ENCODE measurements at places on chromosomes 12 and 14.

- DNase-seq: no peak
Observed at GRCh38 chr12:59408431-59408830, 187.4 kb upstream of the SLC16A7 start.

DNA sequence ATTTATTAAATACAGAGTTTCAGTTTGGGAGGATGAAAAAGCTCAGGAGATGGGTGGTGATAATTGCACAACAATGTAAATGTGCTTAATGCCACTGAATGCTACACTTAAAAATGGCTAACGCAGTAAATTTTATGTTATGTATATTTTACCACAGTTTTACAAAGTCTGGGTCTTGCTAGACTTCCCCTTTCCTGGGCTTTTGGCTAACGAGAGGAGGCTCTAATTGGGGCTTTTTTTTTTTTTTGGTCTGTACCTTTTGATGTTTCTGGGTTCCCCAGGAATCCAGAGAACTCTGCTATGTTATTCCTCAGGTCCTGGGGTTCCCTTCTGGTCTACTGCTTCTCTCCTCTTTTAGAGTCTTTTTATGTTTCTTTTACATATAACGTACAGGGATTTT is 355.5 kb downstream of the CACNA1C start:
- no peak for DNase-seq

DNA sequence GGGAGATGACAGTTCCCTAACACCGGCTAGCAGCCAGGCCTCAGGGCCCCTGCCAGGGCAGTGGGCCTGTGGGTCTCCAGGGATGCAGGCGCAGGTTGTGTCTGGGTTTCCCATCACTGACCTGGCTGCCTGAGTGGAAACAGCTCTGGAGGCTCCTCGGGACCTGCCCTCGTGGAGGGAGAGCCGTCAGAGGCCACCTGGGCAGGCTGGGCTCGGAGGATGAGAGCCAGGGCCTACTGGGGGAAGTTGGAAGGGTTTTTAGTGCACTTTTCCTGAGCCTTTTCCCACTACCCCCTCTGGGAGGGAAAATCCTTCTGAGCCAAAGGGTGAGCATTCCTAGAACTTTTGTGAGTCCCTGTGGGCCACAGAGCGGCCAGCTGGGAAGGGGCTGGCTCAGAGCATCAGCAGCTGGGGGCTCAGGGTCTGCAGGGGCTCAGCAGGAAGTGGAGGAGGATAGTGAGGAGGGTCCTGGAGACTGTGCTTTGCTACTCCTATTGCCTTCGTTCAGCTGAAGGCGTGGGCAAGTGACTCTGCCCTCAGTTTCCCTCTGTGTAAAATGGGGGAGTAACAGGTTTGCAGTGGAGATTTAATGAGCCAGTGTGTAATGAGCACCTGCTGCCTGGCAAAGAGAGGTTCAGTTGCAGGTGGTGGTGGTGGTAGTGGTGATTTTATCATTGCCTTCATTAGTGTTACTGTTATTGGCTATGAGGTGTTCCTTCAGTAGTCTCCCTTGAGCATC is 1.8 kb downstream of the SH2B3 start:
- DNase-seq: no peak

GRCh38 chr14:92783813-92784431 is 10.2 kb upstream of the GOLGA5 start:
- DNase-seq: peak; percentile 59

DNA sequence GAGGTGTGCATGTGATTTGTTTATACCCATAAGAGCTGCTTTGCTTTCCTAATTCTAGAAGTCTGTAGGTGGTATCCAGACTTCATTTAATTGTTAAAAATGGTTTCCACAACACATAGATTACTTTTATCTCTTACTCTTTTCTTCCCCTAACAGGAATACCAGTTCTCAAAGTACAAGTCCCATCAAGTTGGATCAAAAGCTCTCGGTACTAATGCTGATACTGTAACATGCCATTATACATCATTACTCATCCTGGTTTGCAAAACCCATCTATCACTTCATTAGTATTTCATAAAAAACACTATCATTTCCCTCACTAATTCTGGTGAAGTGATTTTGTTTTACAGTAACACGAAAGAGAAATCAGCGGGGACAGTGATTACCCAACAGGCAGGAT is 94.3 kb downstream of the PPP2R5E start:
- no peak for DNase-seq

DNA sequence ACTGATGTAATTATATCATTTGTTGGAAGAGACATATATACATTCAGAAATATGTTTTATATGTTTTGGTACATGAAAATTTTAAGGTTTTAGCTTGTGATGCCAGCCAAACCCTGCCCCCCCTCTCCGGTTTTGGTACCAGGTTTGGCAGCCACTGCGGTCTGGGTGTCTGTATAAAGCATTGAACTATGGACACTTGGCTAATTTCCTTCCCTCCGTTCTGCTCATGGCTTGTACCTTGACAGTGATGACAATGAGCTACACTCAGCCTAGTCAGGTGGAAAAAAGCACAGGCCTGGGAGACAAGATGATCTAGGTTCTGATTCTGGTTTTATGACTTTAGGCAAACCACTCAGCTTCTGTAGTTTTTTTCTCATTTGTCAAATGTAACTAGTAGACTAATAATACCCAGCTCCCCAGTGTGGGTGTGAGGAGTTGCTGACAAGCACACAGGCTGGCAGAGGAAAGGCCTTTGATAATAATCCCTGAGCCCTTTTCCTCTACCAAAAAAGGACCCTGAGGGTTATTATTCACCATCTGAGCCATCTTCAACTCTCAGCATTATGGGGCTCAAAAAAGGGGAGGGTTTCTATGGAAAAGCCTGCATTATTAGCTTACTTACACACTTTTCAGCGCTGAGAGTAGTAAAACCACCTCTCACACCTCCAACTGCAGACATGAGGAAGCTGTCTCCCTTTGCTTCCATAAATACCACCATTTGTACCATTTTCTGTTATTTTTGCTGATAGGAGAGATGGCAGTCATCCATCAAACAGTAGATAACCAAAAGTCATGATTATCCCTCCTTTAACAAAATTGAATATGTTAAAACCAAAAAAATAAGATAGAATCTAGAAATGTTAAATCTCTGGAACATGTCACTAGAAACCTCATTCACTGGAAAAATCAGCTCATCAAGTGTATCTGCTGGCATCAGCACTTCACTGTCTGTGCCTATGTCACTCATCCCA is 76.3 kb upstream of the PSMC1 start:
- DNase-seq: no peak

- DNase-seq: no peak
Observed at GRCh38 chr12:42677461-42677860, 87.9 kb upstream of the PRICKLE1 start.

GRCh38 chr12:52582971-52583456 is 9.4 kb upstream of the KRT74 start:
- DNase-seq: peak; percentile 46

DNA sequence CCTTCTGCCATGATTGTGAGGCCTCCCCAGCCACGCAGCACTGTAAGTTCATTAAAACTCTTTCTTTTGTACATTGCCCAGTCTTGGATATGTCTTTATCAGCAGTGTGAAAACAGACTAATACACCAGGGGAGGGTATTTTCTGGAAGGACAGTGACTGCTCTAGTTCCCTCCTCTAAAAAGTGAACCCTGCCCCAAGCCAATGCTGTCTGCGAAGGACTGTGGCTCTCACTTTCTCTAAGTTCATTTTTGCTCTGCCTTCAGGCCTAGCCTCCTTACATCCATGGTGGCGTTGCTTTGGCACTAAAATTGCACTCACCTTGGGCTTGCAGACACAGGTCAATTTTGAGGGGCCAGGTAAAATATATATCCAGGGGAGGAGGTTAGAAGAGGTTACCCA is 323.0 kb downstream of the VRK1 start:
- no peak for DNase-seq

DNA sequence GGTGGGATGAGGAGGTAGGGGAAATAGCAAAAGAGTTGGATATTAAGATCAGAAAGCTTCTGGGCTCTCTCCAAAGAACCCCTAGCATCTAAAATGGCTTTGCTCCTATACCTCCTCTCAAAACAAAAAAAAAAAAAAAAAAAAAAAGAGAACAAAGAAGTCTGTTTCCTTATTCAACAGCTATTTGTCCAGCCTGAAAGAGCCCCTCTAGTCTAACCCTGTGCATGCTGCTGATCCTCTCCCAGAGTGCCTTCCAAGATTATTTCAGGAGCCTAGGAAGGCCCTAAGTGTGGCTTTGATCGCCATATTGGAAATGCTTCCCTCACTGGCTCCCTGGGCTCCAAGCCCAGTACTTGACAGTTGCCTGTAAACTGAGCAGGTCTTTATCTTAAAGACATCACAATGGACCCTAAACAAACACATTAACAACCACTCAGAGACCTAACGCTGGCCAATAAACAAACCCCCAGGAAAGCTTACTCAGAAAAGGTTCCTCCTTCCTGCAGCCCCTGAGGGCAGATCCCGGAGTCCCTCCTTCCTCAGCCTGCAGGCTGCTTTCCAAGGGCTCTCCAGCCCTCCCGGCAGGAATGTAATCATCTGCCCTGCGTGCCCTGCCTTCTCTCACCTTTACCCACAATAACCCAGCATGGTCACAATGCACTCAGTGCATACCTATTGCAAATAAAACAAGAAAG is 17.4 kb upstream of the COL2A1 start:
- DNase-seq: no peak

DNA sequence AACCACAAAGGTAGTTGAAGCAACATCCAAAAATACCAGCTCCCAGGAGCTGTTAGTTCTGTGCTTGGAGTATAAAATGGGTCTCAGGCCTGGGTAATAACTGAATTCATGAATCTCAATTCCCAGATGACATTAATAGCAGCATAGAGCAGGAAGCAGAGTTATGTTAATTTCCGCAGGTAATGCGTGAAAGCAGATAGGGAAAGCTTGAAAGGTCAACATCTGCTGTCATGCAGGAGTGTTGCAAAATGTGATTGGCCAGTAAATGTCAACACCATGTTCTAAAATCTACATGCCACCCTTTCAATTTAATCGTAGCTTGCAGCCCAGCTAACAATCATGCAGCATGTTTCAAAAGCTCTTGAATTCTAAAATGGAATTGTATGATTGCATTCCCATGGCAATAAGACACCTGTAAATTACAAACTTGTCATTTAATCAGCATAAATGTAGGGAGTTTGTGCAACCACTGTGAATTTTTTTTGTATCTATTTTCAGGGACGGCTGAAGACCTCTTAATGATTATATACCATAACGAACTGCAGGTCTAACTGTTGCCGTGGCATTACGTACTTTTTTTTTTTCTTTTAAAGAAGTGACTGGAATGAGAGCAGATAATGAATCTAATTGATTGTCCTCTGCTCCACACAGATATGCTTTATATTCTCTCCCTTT is 635.8 kb upstream of the FOXG1 start:
- DNase-seq: no peak

GRCh38 chr12:114500131-114500530 is 94.2 kb upstream of the TBX5 start:
- DNase-seq: no peak

DNA sequence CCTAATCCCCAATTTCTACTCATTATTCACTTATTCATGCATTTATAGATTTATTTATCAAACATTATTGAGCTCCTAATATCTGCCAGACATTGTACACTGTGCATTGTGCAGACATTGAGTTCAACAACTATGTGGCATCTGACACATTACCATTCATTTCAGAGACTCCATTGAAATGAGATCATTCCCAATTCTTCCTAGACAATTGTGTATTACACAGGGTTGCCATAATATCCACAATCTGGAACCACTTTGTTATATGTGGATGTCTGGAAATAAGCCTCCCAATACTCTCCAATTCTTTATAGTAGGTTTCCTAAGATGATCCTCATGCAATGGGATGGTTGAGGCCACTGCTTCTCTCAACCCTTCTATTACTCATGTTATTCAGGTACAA is 165.0 kb downstream of the OTOGL start:
- no peak for DNase-seq

GRCh38 chr12:40248034-40248433 is 23.2 kb downstream of the LRRK2 start:
- no peak for DNase-seq

- DNase-seq: peak; percentile 38
Observed at GRCh38 chr12:109844983-109845823, 12.0 kb upstream of the TRPV4 start.

GRCh38 chr14:61380984-61381383 is 59.6 kb downstream of the PRKCH start:
- DNase-seq: no peak

GRCh38 chr12:80100591-80100990 is 1.3 kb downstream of the OTOGL start:
- DNase-seq: no peak

DNA sequence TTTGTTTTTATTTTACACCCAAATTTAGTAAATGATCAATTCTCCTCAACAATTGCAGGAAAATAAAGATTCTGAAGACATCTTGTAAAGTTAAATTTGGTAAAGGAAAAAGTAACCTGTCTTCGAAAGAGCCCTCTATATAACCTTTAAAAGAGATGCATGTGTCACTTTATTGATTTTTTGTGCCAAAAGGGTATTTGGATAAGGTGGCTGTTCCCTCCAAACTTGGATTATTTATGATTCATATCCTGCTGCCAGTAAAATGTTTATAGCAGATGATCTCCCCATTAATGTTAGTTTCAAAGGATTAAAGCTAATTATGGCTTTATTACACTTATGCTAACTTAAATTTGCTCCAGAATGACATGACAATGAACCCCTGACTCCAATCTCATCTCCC is 98.8 kb downstream of the DUSP6 start:
- no peak for DNase-seq

DNA sequence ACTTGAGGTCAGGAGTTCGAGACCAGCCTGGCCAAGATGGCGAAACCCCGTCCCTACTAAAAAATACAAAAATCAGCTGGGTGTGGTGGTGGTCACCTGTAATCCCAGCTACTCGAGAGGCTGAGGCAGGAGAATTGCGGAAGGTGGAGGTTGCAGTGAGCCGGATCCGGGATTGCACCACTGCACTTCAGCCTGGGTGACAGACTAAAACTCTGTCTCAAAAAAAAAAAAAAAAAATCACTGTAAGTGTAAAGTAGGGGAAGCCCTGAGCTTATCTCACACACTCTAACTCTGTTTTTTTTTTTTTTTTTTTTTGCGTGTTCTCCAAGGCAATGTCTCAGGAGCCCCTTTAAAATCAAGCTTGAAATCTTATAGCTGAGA is 421 bp upstream of the RBMS2 start:
- no peak for DNase-seq

DNA sequence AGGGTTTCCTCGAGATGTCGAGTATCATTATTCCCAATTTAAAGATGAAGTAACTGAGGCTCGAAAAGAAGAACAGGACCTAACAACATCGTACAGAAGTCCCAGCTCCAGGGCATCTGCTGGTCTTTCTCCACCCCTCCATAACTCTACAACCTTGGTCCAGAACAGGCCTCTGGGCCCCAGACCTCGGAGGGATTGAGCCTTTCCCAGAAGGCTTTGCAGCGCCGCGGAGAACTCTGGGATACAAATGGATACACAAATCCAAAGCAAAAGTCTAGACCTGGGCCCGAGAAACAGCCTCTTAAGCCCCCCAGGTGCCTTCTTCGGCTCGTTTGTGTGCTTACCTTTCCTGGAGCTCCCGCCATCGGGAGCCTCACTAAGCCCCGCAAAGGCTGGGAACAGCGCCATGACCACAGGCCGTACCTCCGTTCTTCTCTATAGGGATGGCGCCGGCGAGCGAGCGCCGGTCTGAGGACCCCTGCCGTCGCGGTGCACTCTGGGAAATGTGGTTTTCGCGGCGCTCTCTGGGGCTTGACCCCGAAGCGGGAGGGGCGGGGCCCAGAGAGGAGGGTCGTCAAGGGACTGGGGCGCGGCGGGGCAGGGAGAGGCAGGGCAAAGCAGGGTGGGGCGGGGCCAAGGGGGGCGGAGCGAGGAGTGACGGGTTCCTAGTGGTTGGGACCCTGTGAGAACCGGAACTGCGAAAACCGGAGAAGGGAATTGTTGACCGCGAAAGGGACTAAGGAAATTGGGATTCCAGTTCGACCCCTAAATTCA is at the start of gene NRDE2:
Gene NRDE2, minus strand, starts transcription at position 445 of the 774 bp plus-strand sequence. Its CDS starts 37 bp downstream, at position 408.
- DNase-seq: peak; percentile 98

GRCh38 chr12:1457901-1458300 is 136.5 kb downstream of the FBXL14 start:
- DNase-seq: no peak
